ENCODE measurements at places on chromosomes 12 and 14.

- no peak for DNase-seq
Measured at GRCh38 chr14:96352708-96353107, 10.4 kb downstream of the ATG2B start.

GRCh38 chr14:54147282-54147681 is 190.7 kb upstream of the BMP4 start:
- DNase-seq, result no peak

DNA sequence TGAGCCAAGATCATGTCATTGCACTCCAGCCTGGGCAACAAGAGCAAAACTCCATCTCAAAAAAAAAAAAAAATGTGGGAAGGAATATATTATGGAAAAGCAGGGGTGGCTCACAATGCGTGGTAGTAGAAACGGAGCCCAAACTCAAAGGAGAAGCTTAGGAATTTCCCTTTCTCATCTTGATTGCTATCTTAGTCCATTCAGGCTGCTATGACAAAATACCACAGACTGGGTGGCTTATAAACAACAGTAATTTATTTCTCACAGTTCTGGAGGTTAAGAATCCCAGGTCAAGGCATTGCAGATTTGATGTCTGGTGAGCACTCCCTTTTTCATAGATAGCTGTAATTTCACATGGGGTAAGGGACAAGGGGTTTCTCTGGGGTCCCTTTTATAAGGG is 153.8 kb upstream of the KRR1 start:
- DNase-seq, result no peak

DNA sequence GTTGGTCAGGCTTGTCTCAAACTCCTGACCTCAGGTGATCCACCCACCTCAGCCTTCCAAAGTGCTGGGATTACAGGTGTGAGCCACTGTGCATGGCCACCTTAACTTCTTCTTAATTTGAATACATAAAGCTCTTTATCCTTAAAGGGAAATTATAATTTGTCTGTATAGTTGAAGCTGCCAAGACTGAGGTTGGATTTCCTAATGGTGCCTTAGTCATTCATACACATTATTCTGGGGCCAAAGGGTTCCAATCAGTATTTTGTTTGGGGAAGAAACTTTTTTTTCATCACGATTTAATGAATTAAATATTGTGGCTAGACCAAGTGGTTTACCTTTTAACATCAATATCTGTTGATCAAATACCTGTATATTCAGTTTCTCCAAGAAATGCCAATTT is 135.9 kb downstream of the SYT1 start:
- no peak for DNase-seq

- DNase-seq, result no peak
Measured at GRCh38 chr12:116469344-116469743, 89.8 kb upstream of the MAP1LC3B2 start.

DNA sequence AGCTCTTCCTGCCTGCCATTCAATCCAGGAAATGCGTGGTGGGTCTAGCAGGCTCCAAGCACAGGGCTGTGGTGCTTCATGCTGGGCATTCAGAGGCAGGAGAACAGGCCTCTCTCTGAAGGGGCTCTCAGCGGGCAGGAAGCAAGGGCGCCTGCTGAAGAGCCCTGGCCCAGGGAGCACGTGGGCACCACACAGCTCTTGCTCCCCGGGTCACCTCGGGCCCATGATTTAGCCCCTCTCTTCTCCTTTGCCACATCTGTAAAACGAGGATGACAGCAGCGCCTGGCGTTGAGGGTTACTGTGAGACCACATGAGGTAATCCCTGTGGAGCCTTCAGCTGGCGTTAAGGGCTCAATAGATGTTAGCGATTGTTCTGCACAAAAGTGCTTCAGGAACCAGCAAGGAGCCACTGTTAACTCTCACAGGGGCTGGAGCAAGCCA is 37.6 kb upstream of the SPTLC2 start:
- DNase-seq, result no peak

- DNase-seq, result no peak
Measured at GRCh38 chr12:78885466-78885865, 20.9 kb downstream of the SYT1 start.

GRCh38 chr12:118981285-118982211 is at the start of gene SRRM4:
SRRM4 (plus strand) TSS chr12:118981541; CDS start chr12:118981883, 342 bp downstream.
- DNase-seq, result no peak

DNA sequence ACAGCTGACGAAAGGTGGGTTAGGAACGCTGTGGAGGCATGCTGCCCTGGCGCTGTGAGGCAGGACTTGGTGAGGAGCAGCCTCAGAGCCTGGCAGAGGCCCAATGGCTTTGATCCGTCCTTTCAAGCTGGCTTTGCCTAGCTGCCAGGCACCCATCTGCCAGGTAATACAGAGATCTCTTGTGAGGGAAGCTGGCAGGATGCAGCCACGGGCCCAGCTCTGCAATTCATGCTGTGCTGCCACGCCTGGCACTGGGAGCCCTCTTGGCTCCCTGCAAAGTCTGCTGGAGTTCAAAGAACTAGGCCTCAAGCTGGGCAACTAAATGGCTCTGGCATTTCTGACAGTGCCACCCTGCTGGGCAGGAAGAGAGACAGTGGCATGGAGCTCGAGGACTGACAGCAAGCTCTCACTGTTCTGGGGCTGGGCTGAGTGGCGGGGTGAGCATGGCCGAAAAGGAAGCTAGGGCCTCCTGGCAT is 18.7 kb downstream of the IQSEC3 start:
- DNase-seq, result no peak

- no peak for DNase-seq
Measured at GRCh38 chr12:64034901-64035576, 187.1 kb downstream of the KICS2 start.

DNA sequence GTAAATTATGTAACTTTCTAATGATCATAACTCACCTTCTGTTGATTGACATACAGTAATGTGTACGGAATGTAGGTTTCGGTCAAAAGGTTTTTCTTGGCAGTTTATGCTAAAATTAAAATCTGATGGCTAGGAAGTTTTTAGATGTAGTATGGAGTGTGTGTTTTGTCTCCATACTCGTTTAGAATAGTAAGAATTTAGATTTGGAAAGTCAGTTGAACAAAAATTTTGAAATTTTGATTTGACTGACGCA is 859 bp downstream of the PALS1 start:
- no peak for DNase-seq

DNA sequence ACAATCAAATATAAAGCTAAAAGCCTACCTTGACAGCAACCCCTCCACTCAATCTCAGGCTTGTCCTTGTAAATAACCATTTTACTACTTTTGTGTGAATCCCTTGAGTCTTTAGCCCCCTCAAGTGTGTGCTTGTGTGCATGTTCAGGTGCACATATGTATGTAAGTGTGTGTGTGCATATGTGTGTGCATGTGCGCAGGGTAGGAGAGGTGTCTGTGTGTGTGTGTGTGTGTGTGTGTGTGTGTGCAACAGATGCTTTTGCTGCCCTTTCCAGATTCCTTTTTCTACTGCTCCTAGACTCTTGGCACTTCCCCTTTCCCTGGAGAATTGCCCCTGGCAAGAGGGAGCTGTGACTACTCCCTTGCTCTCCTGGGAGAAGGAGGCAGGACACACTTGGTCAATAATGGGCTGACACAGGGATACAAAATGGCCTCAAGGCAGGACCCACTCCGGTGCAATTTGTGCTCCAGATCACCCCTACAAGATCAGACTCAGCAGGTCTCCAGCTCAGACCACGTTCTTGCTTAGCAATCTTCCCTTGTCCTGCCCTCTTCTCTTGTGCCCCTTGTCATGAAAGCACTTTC is 73.4 kb downstream of the IFNG start:
- no peak for DNase-seq

GRCh38 chr14:99516871-99517642 is 35.8 kb downstream of the CCNK start:
- no peak for DNase-seq

DNA sequence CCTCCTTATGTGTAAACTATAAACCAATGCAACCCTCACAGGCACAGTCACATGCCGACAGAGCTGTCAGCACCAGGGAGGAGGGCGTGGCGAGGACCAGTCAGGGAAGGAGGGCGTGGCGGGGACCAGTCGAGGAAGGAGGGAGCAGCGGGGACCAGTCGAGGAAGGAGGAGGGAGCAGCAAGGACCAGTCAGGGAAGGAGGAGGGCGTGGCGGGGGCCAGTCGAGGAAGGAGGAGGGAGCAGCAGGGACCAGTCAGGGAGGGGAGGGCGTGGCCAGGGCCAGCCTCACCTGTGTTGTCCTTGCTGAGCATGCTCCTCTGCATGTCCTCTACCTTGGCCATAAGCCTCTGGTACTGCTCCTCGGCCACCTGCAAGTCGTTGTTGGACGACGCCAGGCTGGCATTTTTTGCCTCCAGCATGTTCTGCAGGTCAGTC is 24.2 kb downstream of the GOLGA3 start:
- DNase-seq, result no peak

DNA sequence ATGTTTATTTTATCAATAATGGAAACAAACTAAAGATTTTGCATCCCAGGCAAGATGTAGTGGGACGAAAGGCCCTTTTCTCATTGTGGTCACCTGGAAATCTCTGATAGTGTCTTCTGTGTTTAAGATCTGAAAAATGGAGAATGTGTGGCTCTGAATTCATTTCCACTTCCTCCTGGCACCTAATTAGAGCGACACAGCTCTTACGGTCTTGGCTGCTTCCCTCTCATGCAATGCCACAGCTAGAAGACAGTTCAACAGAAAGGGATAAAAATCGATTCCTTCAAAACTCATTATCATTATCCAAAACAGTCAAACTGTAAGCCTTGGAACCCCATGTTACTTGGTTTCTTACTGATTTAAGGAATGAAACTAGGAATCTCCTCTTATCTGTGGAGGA is 9.3 kb downstream of the ST8SIA1 start:
- DNase-seq, result no peak

DNA sequence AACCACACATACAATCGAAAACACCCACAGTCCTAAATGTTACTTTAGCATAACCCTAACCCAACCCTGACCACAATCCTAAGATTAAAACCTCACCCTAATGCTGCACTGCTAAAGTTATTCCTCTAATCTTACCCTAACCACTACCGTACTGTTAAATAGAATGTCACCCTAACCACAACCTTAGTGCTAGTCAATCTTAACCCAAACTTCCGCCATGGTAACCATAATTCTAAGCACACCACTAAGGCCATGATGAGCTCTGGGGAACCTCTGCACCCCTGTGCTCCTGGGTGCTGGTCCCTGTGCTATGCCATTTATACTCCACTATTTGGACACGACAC is 38.0 kb downstream of the LTBP2 start:
- no peak for DNase-seq

DNA sequence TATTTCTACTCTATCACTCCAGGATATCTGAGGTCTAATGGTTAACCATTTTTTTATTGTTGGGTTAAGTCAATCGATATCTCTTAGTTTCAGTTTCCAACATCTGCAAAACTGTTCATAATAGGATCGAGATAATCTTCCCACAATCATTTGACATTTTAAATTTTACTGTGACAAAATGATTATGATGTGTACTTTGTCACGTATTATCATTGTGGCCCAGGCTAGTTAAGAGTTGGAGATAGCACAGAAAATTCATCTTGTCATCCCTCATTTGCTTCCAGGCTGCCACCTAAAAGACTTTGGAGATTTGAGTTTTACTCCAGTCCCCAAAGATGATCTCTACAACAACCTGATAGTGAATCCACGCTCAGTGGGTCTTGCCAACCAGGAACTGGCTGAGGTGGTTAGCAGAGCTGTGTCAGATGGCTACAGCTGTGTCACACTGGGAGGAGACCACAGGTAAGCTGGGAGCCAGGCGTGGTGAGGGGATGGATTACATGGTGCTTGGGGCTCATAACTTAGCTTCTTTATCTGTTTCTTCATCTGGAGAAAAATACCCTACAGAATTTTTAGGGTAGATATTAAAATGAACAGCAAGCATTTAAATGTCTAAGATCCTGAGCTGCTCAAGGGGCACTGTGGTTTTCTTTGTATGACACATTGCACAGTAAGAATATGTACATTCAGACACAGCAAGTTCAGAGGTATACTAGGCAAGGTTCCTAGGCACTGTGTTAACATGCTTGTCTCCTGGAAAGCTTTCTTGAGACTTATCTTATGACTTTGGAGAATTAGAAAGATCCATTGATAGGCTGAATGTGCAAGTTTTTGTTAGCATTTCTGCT is 22.4 kb downstream of the ARG2 start:
- DNase-seq, result no peak

- no peak for DNase-seq
Measured at GRCh38 chr14:50489851-50490250, 42.5 kb downstream of the MAP4K5 start.

GRCh38 chr12:2622460-2622859 is 172.3 kb upstream of the FKBP4 start:
- DNase-seq, result no peak

GRCh38 chr12:62950317-62950716 is 15.4 kb upstream of the PPM1H start:
- no peak for DNase-seq

DNA sequence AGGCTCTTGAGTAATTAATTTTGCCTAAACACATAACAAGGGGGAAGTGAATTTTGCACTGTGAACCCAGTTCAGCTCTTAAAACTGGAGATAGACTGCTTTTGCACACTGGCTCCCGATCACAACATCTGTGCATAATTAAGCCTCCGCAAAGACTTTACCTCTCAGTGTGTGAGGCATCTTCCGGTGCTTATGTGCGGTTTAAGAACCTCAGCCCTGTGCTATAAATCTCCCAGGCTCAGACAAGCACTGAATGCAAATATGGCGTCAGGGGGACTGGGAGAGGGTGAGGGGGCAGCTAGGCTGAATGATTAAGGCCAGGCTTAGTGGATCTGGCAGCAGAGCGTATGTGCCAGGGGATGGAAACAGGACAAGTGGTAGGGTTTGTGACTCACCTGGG is 103.3 kb downstream of the ADCK1 start:
- DNase-seq, result no peak

- DNase-seq, result no peak
Measured at GRCh38 chr12:129885287-129885686, 18.5 kb downstream of the TMEM132D start.

GRCh38 chr12:43428088-43428600 is 123.9 kb downstream of the ADAMTS20 start:
- no peak for DNase-seq
